Left kidney (tissue), 8 donors: ENCODE measurements at places on chromosomes 11 and 22.
A peak's percentile ranks its signal among the peaks of the same experiment; 100 is the strongest.

DNA sequence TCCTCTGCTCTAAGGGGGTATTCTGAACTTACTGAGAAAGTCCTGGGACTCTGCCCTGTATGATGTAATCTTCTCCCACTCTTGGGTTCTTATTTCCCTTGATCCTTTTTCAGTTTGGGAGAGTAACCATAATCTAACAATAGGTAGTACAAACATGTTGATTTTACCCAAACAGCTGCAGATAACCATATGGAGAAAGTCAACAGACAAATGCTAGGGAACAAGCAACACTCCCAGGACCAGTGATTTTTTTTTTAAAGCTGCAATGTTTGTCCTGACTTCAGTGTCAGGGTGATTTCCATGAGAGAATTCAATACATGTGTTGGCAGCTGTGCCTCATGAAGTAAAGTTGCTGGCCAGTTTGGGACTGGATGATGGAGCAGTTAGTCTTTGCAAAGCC lies 156.5 kb downstream of the FCHSD2 start:
- no peak for DNase-seq

GRCh38 chr11:109590782-109591181 lies 168.8 kb downstream of the C11orf87 start:
- no peak for DNase-seq

- no peak for DNase-seq
Observed at GRCh38 chr11:88535916-88536547, 198.5 kb upstream of the CTSC start.

- DNase-seq = no peak
Observed at GRCh38 chr11:36002796-36003195, 58.9 kb downstream of the LDLRAD3 start.

DNA sequence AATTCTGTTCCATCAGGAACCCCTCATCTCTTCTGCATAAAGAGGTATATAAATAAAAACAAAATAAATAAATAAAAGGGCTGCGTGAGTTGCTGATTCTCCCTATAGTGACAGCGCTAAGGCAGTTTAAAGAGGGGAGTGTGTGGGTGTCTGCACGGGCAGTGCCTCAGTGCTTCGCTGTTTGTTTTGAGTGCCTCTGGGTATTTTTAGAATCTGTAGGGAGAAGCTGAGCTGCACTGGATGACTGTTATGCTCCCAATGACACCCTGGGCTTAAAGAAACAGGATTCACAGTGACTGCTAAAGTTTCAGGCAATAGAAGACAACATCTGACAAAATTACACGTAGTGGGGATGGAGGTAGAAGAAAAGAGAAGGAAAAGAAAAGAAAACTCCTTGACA lies 38.8 kb downstream of the SLC1A2 start:
- no peak for DNase-seq

GRCh38 chr22:35802885-35803284 lies 85.2 kb downstream of the APOL5 start:
- DNase-seq = no peak

GRCh38 chr11:40514124-40514523 lies 945.3 kb downstream of the LRRC4C start:
- DNase-seq = peak; percentile 14

- DNase-seq = no peak
Observed at GRCh38 chr11:11414996-11415395, 61.9 kb upstream of the CSNK2A3 start.

DNA sequence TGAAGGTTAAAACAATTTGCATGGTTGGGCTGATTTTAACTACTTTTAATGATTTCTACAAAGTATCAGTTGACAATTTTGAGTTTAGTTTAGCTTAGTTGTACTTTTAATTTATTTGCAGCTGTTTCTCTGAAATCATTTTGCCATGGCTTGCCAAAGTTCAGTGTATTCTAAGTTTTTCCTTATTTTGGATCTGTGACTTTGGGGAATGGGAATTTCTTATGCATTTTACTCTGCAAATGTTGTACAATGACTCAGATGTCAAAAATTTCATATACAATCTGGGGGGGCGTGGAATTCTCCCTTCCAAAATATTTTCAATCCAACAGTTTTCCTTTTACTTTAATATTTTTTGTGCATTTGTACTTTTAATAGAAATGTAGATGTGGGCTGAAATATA lies 8.9 kb upstream of the DCHS1 start:
- DNase-seq = no peak

DNA sequence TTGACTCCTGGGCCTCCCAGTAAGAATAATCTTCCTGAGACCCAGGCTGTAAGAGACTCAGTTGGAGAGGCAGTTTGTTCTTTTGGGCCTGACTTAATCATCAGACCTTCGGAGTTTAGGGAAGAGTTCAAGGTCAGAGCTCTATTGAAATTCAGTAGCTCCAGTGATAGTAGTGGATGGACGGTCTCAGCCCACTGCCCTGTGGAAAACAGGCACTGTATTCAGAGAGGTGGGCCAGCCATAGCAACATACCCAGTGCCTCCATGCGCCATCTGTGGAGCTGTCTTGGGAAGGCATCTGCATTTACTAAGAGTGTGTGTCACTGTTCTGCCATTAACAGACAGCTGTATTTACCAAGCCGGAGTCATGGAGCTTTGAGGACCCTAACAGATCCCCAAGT lies 2.9 kb downstream of the SMARCB1 start:
- DNase-seq = no peak

DNA sequence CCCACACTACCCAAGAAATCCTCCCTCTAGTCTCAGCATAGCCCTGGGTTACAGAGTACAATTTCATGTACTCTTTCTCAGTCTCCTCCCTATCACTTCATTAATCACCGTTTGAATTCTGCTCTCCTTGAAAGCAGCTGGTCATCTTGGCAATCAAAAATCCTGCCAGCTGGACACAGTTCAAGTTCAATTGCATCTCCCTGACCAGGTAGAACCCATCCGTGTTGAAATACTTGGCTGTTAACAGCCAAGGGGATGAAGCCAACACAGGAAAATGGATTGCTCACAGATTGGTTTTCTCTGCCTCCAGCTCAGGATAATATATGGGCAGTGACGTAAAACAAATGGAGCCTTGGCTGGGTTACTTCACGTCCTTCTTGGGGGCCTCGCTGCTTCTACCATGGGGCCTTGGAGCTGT lies 55.1 kb upstream of the GRK3 start:
- DNase-seq = no peak

- DNase-seq = peak; percentile 67
Observed at GRCh38 chr22:43343262-43343669, at the start of gene SCUBE1. Gene SCUBE1 (minus strand): TSS chr22:43343372. CDS start chr22:43343261, 111 bp downstream.

GRCh38 chr11:95991545-95991944 lies 67.6 kb upstream of the MTMR2 start:
- DNase-seq = no peak

GRCh38 chr11:103222806-103223205 lies 113.6 kb downstream of the DYNC2H1 start:
- DNase-seq = no peak

GRCh38 chr11:111577821-111578220 lies 24.4 kb upstream of the SIK2 start:
- DNase-seq = no peak

DNA sequence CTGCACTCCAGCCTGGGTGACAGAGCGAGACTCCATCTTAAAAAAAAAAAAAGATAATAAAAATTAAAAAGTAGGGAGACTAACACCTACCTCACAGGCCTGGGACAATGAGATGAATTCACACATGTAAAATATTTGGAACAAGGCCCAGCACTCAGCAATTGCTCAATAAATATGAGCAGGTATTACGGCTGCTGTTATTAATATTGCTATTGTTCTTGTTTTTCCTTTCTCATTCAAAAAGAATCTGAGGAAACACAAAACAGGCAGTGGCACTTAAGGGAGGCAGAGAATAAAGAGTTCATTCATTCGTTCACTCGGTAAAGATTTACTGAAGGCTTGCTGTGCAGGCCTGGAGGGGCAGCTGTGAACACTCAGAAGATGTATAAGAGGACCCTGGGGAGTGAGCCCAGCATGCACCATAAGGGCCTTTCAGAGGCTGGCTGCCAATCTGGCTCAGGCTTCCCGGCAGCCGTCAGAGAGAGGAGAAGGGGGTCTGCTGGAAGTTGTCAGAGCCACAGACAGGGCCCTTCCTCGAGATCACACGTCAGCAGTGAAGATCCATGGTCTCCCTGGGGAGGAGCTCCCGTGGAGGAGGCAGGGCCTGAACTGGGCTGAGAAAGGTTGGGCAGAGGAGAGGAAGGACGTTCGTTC lies 51.6 kb upstream of the TCF20 start:
- DNase-seq = no peak

DNA sequence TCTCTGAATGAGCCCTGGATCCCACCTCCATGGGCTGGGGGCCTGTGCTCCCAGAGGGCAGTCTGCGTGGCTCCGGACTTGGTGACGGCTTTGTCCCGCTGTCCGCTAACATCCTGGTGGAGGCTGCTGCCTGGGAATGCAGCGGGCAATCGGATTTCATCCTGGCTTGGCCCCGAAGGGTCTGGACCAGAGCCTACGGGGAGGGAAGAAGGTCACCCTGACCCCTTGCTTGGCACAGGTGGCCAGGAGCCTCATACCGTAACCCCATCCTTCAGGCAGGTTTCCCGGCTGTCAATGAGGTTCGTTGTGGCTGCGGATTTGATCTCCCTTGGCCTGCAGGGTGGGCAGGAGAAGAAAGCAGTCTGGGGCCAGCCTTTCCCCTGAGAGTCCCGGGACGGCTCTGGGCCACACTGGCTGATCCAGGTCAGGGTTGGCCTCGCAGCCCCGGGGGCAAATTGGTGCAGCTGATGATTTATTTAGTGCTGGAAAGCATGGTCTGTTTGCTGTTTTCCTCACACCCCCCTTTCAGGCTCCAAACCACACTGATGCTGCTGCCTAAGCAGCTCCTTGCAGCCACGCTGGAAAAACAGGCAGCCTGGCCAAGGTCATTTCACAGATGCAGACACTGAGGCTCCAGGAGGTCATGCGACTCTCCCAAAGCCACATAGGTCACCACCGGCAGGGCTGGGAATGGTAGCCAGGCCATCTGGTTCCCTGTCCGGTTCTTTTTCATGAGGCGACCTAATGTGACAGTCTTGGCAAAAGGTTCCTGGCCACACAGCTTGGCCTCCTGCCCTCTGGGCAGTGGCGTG lies 15.0 kb downstream of the PRDM11 start:
- DNase-seq = no peak

DNA sequence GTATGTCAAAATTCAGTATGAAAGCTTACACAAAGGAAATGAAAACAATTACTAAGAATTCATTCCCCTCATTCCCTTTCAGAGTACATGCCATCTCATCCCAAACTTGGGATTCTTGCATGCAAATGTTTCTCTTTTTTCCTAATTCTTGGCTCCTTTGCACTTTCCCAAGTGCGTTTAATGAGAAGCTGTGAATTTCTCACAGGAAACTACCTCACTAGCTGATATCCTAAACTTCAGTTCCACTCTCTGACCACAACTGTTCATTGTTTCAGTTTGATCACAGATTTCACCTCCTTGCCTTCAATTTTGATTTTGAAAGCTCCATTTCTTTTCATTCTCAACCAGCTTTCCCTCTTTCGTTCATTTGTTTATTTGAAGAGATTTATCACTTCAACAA lies 5.9 kb upstream of the ARL14EP start:
- no peak for DNase-seq

DNA sequence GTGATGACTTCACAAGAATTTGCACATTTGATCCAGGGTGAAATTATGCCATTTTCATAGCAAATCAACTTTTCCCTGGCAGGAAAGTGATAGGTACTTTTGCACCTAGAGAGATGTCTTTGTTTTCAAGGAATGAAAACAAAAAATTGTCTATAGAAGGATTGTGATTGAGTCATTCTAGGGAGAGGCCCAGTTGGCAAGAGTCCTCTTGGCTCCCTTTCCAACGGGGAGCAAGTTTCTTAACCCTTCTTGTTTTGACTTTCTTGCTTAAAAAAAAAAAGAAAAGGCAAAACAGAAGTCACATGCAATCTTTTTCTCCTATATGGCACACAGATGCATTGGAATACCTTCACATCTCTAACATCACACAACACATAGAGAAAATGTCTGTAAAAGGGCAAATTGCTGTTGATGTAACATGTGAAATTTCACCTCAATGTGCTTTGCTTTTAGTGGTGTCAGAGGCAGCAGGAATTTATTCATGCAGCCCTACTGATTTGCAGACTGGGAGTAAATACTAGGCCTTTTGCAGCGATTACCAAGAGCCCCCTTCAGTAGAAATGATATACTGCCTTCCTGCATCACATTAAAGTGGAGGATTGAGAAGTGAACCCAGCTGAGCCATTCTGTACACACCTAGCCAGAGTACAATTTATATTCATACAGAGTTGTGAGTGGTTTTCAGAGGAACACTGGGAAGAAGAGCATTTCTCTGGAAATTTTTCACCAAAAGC lies 290.7 kb upstream of the MPPED2 start:
- no peak for DNase-seq

DNA sequence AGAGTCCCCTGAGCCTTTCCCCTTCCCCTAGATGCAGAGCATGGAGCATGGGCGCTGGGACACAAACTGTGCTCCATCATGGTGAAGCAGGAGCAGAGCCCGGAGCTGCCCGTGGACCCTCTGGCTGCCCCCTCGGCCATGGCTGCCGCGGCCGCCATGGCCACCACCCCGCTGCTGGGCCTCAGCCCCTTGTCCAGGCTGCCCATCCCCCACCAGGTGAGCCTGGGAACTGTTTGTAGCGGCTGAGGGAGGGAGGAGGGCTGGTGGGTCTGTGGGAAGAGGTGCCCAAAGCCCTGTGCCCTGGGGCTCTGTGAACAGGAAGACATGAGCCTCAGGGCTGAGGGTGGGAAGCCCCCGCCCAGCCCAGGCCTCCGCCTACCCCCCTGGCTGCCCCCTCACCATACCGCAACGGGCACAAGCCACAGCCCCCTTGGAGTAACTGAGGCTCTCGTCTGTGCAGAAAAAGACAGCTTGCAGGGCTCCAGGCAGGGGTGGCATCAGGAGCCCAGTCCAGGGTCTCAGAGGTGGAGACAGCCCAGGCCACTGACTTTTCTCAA lies 30.4 kb downstream of the CREB3L1 start:
- no peak for DNase-seq

DNA sequence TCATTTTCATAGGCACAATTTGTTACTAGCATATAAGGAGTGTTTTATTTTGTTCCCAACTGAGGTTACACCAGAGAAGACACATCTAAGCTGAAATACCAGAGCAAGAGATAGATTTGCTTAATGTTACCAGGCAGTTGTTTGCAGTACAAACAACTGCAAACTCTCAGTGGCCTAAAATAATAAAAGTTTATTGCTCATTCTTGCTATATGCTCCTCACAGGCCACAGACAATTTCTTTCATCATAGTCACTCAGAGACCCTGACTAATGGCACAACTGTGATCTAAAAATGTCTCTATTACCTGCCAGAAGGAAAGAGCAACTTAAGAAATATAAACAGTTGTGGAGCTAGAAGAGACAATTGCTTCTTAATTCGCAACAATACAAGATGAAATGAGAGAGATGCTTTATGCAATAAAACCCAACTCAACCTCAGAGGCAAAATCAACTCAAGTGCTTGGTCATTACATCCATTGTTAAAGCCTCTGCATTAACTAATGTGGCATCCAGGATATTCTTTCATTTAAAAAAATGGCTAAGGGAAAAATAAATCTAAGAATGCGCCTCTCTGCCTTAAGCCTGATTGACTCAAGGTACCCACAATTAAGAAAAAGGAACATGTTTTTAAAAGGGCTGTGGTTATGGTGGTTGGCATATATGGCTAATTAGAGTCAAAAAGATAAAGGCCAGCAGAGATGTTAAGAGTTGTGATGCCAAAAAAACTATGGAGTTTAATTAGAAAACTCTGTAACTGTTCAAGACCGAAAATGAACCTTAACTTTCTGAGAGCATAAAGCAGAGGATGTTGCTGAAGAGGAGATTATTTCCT lies 103.7 kb downstream of the CD44 start:
- no peak for DNase-seq

GRCh38 chr11:119519796-119520195 lies 96.8 kb upstream of the THY1 start:
- DNase-seq = no peak
